A172 (cell line): ENCODE measurements at places on chromosomes 6 and 20. TPM values are rescaled to one million over a fixed set of nuclear protein-coding genes. Genes with fewer than 3 reads are reported as not detected.

DNA sequence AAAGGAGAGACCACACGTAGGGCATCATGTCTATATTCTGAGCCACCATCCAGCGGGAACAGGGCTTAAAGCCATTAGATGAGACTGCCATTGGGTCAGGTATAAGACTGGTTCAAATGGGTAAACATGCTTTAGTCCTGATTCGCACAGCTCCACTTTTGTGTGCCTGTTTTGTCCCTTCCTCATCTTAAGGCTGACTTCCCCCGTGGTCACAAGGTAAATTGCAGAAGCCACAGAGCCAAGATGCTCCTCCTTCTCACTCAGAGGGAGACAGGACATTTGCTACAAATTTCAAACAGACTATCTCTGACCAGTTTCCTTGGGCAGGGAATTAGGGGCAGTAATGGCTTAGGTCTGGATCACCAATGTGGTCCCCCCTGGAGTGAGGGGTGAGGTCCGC lies 11.4 kb upstream of the IFNGR1 start:
- DNase-seq: no peak

The SHLD1 gene
- total RNA-seq: 3.6 and 4.3 TPM in 2 replicates

The RFX6 gene
- not detected in 2 replicates for total RNA-seq

The APCDD1L gene
- total RNA-seq: 0.78 and 2.4 TPM in 2 replicates

- no peak for DNase-seq
Observed at GRCh38 chr6:118810420-118811027, 83.4 kb upstream of the ASF1A start.

DNA sequence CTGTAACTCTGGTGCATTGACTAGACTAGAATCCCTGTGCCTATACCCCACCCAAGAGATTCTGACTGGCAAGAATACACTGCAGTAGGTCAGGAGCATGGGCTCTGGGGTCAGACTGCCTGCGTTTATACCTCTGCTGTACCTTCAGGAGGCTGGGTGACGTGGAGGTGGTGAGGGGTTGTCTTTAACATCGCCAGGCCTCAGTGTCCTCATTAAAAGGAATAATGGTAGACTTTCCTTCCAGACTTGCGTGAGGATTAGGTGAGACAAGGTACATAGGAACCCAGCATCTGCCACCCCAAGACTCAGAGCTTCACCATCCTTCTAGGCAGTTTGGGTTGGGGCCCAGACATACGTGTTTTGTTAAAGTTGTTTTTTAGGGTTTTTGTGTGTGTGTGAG lies 44.3 kb downstream of the TM9SF4 start:
- no peak for DNase-seq

GRCh38 chr6:41074692-41075436 lies 2.1 kb downstream of the NFYA start:
- no peak for DNase-seq

DNA sequence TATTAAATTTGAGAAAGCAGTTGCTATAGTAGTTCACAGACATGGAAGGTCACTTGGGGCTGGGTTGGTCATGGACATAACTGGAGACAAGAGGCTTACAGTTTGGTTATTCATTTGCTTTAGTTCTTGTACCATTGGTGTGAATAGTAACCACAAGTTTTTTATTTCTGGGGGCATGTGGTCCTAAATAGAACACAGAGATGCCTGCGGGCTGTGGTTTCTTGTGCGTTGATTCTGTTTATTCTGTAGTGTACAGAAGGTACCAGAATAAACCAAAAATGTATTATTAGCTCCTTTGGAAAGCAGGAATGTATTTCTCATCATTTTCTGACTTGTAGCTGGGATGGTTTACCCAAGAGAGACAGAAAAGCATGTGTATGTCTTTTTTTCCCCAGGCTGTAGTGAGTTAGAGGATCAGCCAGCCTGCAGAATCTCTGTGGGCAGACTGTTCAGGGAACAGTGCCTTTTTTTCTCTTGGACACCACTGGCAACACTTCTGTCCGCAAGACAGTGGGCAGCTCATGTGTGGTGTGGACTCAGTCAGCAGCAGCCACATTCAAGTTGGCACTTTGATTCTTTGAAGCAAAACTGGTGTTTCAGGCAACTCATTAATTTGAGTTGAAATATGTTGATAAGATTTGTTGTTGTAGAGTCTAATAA lies 122.1 kb downstream of the LRRC1 start:
- DNase-seq: no peak

GRCh38 chr6:154510144-154510905 lies at the start of gene CNKSR3:
Gene CNKSR3 (minus strand): TSS chr6:154510685. CDS start chr6:154510114, 571 bp downstream.
- DNase-seq: peak; percentile 74

DNA sequence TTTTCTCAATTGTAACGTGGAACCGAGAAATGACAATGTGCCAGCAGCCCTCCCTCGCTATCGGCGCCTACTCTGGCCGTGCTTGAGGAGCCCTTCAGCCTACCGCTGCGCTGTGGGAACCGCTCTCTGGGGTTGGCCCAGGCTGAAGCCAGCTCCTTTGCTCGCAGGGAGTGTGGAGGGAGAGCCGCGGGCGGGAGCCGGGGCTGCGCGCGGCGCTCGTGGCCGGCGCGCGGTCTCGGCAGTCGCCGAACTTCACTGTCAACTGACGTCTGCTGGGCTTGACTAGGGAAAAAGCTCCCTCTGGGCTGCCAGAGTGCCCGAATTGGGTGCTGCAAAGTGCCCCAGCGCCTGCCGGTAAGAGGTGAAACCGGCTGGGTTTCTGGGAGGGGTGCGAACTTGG lies 29.7 kb upstream of the GCNT2 start:
- DNase-seq: no peak

DNA sequence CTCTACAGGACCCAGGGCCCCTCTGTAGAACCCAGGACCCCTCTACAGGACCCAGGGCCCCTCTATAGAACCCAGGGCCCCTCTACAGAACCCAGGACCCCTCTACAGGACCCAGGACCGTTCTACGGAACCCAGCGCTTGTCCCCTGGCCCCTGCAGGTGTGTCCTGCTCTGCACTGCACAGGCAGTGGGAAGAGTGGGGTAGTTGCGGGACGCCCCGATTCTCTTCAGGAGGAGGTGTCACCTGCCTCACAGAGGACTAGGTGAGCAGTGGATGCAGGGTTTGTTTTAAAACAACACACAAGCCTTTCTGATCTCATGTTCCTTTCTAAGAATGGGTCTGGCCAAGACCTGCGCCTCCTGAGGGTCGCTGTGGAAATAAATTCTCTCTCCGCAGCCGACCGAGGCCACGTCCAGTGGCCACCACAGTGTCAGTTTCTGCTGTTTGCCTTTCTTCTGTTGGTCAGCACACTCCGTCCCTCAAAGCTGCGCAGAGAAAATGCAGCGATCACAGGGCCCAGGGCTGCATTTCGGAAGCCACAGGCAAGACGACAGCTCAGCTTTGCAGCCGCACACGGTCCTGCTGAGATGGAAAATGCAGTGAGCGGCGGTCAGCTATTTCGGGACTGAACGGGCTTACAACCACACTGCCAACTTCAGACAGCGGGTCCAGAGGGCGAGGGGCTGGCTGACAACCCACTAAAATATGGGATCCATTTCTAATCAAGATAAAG lies 135.2 kb downstream of the DLL1 start:
- DNase-seq: no peak

The HLA-DQA1 gene
- not detected in 2 replicates for total RNA-seq

- peak; percentile 93 for DNase-seq
Observed at GRCh38 chr6:142871910-142872331, 73.1 kb downstream of the HIVEP2 start.

The MYLK2 gene
- 0.55 and 0.91 TPM in 2 replicates for total RNA-seq

DNA sequence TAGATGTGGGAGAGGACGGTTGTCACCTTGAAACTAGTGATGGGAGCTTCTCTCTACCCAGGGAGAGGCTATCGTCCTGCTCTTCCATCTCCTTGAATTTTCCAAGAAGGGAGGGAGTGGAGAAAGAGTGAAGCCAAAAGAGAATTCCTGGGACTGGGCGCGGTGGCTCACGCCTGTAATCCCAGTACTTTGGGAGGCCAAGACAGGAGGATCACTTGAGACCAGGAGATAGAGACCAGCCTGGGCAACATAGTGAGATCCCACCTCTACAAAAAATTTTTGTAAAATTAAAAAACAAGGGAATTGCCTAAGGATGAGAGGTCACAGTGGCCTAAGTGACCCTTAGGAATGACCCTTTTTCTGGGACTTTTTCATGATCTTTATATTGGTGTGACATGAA lies 8.8 kb downstream of the MYH7B start:
- DNase-seq: no peak

DNA sequence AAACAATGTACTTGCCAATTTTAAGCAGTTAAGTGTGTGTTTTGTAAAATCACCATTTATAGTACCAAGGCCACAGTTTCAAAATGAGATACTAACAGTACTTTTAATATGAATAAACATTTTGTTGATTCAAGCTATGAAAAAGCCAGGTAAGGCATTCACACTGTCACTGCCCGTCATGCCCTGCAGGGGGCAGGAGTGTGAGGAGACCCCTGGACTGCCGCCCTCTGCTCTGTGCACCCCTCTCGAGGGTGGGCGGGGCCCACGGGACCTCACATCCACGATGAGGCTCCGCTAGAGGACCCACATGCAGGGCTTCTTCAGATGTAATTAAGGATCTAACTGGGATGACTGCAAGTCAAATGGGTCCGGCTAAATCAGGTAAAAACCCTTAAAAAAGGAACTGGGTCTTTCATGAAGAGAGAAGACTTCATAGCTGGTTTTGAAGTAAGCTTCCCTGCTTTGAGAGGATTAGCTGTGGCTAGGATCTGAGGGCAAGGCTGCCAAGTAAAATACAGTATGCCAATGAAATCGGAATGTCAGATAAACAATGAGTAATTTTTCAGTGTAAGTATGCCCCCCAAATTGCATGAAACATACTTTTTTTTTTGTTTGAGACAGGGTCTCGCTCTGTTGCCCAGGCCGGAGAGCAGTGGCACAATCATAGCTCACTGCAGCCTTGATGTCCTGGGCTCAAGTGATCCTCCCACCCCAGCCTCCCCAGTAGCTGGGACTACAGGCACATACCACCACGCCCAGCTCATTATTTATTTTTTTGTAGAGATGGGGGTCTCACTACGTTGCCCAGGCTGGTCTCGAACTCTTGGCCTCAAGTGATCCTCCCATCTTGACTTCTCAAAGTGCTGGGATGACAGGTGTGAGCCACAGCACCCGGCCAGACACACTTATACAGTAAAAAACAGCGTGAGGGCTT lies 18.7 kb downstream of the DIDO1 start:
- no peak for DNase-seq

The C6orf58 gene
- total RNA-seq: 0.21 and 0.24 TPM in 2 replicates
